ENCODE measurements at places on chromosomes 16 and 17.
A peak's percentile ranks its signal among the peaks of the same experiment; 100 is the strongest.

DNA sequence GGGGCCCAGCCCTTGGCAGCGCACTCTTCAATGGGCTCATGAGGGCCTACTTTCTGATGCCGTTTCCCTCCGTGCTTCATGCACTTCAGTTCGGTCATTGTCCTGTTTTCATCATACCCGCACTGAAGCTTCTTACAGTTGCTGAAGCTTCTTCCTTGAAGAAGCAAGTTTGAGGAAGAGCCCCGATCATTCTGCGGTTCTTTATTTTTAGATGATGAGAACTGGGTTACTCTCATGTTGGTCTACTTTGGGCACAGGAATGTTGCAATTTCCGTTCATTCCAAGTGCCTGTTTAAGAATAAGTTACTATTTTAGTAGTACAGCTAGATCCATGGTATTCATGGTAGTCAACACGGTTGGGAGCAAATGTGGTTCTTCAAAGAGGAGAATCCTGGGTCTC, 587.7 kb upstream of the HSBP1 start:
- DNase-seq = no peak

DNA sequence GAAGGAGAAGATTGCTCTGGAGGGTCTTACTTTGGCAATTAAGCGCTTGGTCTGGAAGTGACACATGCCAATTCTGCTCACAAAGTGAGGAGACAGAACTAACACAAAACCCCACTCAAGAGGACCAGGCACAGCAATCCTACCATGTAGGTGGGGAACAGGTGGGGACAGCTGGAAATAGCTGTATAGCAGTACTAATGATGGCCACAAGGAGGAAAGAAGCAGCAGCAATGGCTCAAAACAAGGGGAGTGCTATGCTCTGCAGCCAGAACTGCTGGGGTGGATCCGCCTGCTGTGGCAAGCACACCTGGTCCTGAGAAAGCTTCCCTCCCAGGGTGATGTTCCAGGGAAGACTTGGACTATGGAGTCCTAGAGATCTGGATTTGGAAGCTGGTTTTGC, 17.0 kb upstream of the TMEM132E start:
- no peak for DNase-seq

DNA sequence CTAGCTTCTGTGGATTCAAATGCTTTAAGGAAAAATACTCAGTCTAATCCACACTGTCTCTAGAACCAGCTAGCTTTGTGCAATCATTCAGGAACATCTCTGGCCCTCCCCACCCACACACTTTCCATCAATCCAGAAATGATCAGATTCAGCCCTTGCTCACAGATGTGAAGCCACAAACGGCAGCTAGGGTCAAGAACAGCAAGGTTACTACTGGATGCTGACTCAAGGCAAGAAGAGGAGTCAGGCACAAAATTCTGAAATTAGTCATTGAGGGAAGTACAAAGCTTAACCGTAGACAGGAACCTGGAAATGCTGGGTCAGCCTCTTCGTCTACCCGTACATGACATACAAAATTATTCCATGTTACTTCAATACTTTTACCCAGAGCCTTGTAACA, 174.6 kb downstream of the CDH13 start:
- DNase-seq = no peak

- no peak for DNase-seq
These were observed 13.8 kb downstream of the HROB start for GRCh38 chr17:44155488-44155887.

DNA sequence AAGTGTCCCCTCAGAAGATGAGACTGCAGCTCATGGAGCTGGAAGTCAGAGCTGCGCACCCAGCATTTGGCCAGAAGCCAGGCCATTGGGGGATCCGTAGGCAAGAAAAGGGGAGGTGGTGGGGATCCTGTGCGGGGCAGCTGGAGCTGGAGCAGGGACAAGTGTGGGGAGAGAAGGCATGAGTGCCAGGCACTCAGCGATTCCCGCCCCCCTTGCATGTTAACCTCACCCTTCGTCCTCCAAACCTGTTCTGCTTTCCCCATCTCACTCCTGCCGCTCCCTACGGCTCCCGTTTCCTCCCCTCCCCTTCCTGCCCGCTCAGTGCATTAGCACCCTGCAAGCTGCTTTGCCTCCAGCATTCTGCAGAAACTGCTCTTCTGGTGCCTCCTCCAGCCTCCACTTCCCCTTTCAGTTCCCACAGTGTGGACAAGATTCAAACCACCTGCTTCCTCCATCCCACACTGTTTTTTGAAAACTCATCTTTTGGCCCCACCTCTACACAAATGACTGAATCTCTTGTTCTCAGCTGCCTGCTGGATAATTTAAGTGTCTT, 5.6 kb downstream of the ALOX15 start:
- DNase-seq = no peak

DNA sequence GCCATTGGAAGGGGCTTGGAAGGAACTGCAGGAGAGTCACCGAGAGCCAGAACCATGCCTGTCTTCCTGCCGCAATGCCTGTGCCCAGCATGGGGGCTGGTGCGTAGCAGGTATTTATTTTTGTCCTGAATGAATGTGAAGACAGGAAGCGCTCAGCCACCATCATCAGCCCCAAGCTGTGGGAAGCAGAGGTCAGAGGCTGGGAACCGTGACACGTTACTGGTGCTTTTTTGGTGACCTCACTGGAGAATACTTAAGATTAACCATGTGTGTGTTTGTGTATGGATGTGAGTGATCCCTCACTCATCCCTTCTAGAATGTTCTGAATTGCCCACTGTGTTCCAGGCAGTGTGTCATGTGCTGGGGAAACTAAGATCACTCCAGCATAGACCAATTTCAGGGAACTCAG, 343.8 kb downstream of the SNX29 start:
- DNase-seq = no peak

DNA sequence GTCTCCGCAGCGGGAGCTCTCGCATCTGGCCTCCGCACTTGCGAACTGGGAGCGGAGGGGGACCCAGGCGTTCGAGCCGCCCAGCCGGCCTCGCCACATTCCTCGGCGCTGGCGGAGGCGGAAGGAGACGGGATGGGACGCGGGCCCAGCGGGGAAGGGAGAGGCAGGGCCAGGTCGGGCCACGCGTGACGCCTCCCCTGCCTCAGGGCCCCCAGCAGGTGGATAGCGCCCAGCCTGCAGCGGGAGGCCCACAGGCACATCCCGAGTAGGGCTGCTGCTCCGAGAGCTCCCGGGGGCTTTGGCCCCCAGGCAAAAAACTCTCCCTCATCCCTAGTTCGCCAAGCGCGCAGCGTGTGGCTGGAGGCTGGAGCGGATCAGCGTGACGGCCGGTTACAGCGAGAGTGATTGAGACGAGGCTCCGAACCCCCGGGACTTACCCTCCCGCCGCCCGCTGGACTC, 800 bp downstream of the PLEKHH3 start:
- peak; percentile 69 for DNase-seq

GRCh38 chr17:40150276-40150675, 9.9 kb downstream of the CASC3 start:
- DNase-seq = no peak

- peak; percentile 84 for DNase-seq
These were observed 1.2 kb downstream of the USP7 start for GRCh38 chr16:8962393-8963009.

DNA sequence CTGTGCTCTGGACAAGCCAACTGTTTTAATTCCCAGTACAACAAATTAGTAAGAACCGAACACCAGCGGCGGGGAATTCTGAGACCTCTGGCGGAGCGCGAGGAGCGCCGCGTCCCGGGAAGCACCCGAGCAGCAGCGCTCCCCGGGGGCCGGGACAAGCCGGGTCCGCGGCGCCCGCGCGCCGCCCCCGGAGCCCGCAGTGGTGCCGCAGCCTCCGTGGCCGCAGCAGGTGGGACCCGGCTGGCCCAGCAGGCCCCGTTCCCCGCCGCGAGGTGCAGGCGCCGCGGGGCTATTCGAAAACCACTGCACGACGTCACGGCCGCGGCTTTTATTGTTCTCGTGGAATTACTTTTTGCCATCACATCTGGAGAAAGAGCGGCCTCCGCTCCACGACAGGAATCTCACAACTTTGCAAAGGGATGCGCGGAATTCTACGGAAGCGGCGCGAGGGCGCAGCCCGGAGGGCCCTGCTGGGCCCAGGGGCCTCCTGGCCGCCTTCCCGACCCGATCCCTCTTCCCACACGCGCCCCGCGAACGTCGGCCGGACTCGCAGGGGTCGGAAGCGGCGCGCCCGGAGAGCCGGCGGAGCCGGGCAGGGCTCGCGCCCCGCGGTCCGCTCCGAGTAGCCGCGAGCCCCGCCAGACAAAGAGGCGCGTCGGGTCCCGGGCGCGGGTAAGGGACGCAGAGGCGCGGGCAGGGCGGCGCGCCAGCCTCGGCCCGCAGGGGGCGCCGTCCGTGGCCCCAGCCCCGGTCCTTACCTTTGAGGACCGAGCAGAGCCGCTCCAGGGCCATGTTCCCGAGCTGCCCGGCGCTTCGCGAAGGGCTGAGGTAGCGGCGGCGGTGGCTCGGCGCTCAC, 696 bp downstream of the NETO2 start:
- peak; percentile 90 for DNase-seq

DNA sequence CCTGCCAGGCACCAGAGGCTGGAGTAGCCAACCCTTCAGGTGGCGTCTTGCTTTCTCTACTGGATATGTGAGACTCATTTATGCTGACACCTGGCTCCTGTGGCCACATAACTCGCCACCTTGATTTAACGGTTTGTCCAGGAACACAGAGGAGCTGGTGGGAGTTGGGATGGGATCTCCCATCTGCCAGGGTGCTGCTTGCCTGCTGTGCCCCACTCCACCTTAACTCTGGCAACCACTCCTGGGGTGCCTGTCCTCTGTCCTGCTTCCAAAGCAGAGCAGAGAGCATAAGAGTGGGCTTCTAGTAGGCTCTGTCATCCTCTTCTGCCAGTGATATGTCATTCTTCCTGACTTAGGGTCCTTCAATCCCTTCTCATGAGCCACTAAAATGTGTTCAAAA, 63.4 kb upstream of the ZNF423 start:
- DNase-seq = no peak

DNA sequence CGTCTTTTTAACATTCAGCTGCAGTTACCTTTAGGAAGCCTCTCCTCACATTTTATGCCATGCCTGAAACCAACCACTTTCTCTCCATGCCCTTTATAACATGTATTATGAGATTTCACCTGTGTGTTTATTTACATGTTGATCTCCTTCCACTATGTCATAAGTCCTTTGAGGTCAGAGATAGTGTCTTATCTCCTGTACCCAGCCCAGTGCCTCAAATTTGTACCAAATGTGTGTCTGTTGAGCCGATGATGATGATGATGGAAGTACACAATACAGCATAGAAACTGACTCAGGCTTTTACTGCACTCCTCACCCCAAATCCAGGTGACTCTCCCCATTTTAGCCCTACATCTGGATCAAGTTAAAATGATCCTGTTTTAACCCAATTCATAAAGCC, 179.5 kb upstream of the CACNG5 start:
- DNase-seq = no peak

- DNase-seq = no peak
These were observed 30.2 kb downstream of the PLD6 start for GRCh38 chr17:17175917-17176316.

DNA sequence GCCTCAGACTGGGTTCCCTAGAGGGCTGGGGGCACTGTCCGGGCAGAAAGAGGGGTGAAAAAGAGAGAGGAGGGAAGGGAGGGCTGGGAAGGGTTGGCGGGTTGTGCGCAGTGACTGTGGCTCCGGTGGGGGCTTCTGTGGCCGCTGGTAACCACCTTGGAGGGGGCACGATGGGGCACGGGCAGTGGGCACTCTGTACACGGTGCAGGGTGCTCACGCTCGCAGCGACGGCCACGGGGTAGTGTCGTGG, 588 bp downstream of the PLLP start:
- DNase-seq = no peak

DNA sequence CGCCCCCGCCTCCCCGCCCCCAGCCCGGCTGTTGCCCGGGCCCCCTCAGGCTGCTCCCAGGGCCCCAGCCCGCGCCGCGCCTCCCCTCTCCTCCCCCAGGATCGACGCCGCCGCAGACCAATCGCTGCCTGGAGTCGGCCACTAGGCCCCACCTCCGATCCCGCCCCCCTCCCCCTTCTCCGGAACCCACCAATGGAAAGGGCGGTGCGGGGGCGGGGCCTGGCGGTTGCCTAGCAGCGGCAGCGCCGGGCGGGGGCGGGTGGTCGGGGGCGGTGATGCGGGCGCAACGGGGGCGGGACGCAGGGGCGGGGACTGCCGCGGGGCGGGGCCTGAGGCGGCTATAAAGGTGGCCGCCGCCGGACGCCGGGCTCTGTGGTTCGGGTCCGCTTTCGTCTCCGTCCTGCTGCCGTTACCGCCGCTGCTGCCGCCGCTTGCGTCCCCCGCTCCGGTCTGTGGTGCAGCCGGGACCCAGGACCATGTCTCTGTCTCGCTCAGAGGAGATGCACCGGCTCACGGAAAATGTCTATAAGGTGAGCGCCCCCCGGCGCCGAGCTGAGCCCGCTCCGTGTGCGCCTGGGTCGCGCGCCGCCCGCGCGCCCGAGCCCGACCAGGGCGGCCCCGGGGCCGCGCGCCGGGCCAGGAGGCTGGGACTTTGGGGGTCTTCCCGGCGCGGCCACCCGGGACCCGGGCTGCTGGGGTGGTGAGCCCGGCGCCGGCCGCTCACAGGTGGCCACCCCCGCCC, at the start of gene BAIAP2:
TSS of gene BAIAP2 (plus strand) at position 373 of the 742 bp plus-strand sequence. CDS start at position 477, 104 bp downstream.
- peak; percentile 99 for DNase-seq

DNA sequence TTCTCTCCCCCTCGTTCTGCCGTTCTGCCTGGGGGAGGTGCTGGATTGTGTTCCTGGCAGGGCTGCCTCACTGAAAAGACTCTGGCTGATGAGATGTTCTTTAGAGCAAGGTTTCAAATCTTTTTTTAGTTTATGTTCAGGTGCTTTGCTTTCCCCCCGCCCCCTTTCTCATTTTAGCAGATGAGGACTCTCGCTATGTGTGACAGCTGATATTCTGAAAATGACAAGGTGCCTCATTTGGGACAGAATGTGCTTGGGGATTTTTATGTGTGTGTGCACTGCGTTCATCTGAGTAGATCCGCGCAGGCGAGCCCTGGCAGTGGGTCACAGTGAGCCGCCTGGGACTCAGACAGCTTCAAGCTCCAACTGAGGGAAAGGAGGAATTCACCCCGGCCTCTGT, 205.9 kb downstream of the HS3ST4 start:
- no peak for DNase-seq

All from activated effector memory CD4-positive, alpha-beta T cell treated with anti-CD3 and anti-CD28 coated beads, Interleukin-2, amount 50 U/mL, for 16 hours (primary cell).